Natural killer cell (primary cell): ENCODE measurements at places on chromosomes 2 and 18. TPM values are rescaled to one million over a fixed set of nuclear protein-coding genes. Genes with fewer than 3 reads are reported as not detected.

EDAR gene
- total RNA-seq, result 0.23 TPM

DNA sequence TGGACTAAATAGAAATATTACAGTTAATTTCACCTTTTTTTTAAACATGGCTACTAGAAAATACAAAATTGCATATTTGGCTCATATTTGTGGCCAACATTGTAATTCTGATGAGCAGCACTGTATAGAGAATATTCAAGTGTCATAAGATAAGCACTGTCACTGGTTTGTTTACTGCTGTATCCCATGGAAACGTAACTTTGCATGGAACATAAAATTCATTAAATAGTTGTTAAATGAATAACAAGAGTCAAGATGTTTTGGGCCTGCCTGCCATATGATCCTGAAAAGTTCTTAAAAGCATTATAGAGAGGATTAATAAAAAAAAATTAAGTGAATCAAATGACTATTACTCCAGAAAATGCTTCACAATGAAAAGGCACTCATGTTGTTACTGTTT is 763.7 kb upstream of the CRIM1 start:
- no peaks in the 10 kb centered on the region for H3K36me3 ChIP-seq
- no peak overlapping the region for H3K27ac ChIP-seq
- no peaks in the 10 kb centered on the region for H3K27me3 ChIP-seq
- no peak overlapping the region for H3K4me3 ChIP-seq

STPG4 gene
- total RNA-seq, result not detected

GRCh38 chr2:56170504-56170903 is 13.3 kb upstream of the CCDC85A start:
- H3K27me3 ChIP-seq, result no peaks in the 10 kb centered on the region
- H3K27ac ChIP-seq, result no peak overlapping the region
- no peak overlapping the region for H3K4me3 ChIP-seq
- H3K4me1 ChIP-seq, result no peaks in the 10 kb centered on the region
- H3K36me3 ChIP-seq, result no peaks in the 10 kb centered on the region

- peaks cover 9% of the 10 kb centered on the region for H3K36me3 ChIP-seq
- H3K4me1 ChIP-seq, result peaks cover 19% of the 10 kb centered on the region
- H3K27me3 ChIP-seq, result no peaks in the 10 kb centered on the region
Observed at GRCh38 chr2:24086241-24086640, 1.6 kb upstream of the TP53I3 start.

GRCh38 chr2:148812306-148812705 is 62.7 kb upstream of the KIF5C start:
- H3K36me3 ChIP-seq, result no peaks in the 10 kb centered on the region
- no peaks in the 10 kb centered on the region for H3K4me1 ChIP-seq
- no peak for DNase-seq

DNA sequence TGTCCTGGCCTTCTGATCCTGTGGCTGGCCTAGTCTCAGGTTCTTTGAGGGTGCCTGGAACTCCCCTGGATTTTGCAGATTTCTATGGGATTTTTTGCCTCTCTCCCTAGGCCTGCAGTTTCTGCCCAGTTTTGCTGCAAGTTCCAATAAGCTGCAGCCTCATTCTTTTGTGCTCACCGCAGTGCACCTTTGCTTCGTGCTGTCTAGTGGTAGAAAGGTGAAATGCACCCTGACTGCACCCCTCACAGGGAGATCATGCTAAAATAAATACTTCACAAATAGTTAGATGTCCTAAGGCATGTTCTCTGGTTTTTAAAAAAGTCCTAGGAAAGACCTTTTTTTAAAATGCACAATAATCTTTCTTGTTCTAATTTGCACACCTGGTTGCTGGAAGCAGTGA is 72.5 kb downstream of the GNAL start:
- DNase-seq, result no peak
- H3K4me1 ChIP-seq, result peaks cover 13% of the 10 kb centered on the region
- H3K36me3 ChIP-seq, result no peaks in the 10 kb centered on the region
- no peaks in the 10 kb centered on the region for H3K27me3 ChIP-seq

CLIP4 gene
- 88.0 TPM for total RNA-seq

DNA sequence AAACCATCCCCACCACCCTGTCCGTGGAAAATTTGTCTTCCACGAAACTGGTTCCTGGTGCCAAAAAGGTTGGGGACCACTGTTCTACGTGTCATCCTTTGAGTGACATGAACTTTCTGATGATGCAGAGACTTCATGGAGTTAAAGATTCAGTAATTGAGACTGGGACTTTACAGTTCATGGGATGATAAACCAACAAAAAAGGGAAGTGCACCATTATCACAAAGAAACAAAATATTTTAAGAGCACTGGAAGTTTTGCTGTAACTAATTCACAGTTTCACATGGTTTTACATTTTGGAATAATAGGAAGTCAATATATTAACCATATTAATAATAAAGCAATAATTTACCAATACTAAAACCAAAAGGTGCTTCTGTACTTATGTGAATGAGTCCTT is 126.8 kb downstream of the AQP4 start:
- H3K36me3 ChIP-seq, result no peaks in the 10 kb centered on the region
- no peak for DNase-seq

- H3K27me3 ChIP-seq, result no peaks in the 10 kb centered on the region
- H3K4me1 ChIP-seq, result no peaks in the 10 kb centered on the region
- H3K36me3 ChIP-seq, result no peaks in the 10 kb centered on the region
- no peak overlapping the region for H3K27ac ChIP-seq
- H3K4me3 ChIP-seq, result no peak overlapping the region
- no peak for DNase-seq
Observed at GRCh38 chr18:58263055-58263957, 219.3 kb downstream of the NEDD4L start.

DNA sequence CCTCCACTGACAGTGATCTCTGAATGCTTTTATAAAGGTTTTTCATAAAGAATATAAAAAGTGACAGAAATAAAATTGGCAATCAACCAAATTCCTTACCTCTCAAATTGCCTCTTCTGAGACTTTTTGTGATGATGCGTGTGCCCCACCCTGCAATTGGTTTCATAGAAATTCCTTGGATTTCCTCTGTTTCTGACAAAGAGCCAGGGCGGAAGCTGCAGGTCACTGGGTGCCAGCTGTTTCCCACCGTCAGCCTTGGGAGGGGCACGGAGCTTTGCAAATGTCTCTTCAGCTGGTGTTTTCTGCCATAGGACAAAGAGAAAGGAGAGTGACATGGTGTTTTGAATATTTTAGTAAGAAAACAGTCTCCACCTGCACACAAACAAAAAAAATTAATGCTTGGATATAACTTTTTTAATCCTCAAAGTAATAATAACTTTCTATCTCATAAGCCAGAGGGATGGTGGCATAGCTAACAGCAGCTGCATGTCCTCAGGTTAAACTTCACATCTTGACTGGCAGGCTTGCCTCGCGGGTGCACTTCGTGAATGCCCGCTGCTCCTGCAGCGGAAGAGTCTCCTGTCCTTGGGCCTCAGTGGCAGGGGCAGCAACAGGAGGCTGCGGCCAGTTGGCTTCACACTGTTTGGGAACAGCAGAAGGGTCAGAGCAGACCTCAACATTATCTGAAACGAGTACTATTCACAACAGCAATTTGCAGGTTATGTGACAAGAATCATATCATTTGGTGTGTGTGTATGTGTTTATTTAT is 24.7 kb downstream of the AGAP1 start:
- H3K4me3 ChIP-seq, result no peak overlapping the region
- no peaks in the 10 kb centered on the region for H3K27me3 ChIP-seq
- H3K36me3 ChIP-seq, result no peaks in the 10 kb centered on the region
- no peaks in the 10 kb centered on the region for H3K4me1 ChIP-seq
- no peak overlapping the region for H3K27ac ChIP-seq
- no peak for DNase-seq

DNA sequence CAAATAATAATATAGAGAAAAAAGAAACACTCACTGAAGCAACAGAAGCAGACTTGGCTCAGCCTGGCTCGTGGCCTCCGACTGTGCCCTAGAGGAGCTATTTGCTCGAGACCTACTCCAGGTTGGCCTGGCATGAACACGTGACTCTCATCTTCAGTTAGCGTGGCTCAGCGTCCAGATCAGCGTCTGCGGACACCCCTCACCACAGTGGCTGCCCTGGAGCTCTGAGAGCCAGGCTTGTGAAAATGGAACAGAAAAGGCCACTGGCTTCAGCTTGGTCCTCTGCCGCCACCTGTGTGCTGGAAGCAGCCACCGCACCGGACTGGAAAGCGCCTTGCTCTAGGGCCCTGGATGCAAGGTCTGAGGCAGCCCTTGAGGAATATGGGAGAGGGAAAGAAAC is 1184.0 kb upstream of the GYPC start:
- no peaks in the 10 kb centered on the region for H3K27me3 ChIP-seq
- no peaks in the 10 kb centered on the region for H3K4me1 ChIP-seq
- H3K27ac ChIP-seq, result no peak overlapping the region

DNA sequence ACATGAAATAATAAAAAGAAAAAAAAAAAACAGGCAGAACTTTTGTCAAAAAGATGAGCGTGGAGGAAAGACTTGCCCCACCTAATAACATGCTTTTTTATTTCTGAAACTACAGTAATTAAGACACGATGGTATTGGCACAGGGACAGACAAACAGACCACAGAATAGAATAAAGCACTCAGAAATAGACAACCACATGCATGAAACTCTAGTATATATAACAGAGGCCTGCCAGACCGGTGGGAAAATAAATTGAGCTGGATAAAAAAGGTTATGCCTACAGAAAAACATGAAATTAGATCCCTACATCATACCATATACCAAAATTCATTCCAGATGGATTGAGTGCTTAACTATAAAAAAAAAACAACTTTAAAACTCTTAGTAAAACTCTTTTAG is 163.1 kb downstream of the NRP2 start:
- DNase-seq, result no peak
- H3K27me3 ChIP-seq, result no peaks in the 10 kb centered on the region
- no peaks in the 10 kb centered on the region for H3K36me3 ChIP-seq
- H3K27ac ChIP-seq, result no peak overlapping the region
- H3K4me3 ChIP-seq, result no peak overlapping the region

DNA sequence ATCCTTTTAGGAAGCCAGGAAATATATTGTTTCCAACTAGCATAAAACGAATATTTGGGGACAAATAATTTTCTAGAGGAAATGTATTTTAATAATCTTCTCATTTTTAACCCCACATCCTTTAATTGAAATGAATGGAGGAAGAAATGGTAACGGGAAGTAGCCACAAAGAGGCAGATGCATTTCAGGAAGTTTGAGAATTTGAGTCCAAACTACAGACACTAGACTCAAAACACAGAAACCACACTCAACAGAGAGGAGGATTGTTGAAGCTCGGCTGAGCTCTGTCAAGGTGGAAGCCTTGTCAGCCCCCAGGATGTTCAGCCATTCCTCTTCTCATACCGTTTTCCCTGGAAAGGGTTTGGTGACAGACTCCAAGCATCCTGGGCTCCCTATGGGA is 288.5 kb downstream of the NAPG start:
- H3K27me3 ChIP-seq, result no peaks in the 10 kb centered on the region
- no peak overlapping the region for H3K4me3 ChIP-seq
- H3K27ac ChIP-seq, result no peak overlapping the region
